Stimulated activated naive CD8-positive, alpha-beta T cell treated with anti-CD3 and anti-CD28 coated beads, Interleukin-15, amount 100 ng/mL, for 72 hours (primary cell): ENCODE measurements at places on chromosomes 11 and 22.

DNA sequence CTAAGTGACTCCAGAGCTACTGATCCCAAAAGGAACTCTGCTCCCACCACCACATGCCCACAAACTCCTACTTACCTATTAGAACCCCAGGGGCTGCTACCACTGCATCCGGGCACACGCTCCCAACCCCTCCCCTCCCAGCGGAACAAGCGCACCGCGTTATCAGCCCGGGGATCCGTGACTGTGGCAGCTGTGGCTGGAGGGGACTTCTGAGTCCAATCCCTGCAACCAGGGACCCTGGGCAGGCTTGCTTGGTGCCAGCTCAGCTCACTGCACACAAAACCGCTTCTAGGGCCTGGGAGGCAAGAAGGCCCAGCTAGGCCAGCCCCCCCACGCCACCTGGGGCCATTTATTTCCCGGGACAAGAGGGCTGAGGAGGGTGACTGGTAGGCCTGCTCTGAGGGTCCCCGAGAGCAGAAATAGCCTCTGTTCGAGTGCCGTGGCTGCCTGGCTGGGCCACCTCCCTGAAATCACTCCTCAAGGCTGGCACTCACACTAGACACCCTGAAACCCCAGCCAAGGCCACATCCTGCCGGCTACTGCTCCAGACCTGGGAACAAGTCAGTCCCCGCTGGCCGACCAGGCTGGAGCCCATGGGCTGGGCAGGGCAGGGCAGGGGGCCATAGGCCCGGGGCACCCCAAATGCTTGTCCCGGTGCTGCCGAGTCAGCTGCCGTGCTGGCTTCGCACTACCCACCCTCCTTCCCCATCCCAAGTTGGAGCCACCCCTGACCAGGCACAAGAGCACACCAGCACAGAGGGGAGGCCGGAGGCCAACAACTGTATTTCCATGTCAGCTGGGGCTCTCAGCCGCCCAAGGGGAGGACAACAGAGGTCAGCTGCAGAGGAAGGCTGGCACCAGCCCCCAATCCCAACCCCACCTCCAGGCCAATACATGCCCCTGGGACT, 1.9 kb upstream of the IFITM10 start:
- no peak for DNase-seq

DNA sequence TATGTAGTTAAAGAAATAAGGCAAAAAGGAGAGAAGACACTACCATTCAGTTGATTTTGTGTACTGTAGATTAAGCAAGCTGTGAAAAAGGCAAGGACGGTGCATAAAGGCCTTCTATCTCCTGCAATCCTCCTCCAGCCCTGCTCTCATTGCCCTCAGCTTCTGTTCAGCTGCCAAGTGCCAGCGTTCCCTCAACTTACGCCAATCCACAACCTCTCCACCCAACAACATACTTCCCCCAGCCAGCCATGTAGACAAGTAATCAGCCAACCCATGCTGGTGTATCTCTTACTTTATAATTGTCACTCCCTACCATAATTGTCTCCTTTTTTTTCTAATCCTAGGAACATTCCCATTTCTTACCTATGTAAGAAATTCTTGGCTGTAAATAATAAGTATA, 30.1 kb upstream of the ANO5 start:
- DNase-seq = no peak

DNA sequence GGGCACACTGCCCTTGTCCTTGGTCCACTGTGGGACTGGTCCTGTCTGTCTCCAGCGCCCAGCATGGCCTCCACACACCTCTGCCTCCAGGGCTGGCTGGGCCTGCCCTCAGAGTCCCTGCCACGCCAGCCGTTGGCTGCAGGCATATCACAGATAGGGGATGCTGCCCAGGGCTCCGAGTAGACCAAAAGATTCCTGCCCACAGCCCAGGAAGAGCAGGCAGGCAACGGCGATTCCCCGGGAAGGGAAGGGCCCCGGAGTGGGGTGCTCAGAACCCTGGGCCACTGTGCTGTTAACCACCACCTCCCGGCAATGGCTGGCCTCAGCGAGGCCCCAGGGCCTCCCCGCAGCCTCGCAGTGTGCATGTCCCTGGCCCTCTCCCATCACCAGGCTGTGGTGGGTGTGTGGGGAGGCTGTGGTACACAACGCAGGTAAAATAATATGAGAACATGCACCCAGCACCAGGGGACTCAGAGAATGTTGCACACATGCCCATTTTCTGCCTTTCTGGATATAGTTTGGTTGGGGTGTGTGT, 2.2 kb downstream of the IFITM5 start:
- peak; percentile 66 for DNase-seq

- no peak for DNase-seq
Measured at GRCh38 chr11:94809251-94809650, 41.1 kb downstream of the AMOTL1 start.

- no peak for DNase-seq
Measured at GRCh38 chr11:57230791-57231538, 6.1 kb downstream of the APLNR start.

DNA sequence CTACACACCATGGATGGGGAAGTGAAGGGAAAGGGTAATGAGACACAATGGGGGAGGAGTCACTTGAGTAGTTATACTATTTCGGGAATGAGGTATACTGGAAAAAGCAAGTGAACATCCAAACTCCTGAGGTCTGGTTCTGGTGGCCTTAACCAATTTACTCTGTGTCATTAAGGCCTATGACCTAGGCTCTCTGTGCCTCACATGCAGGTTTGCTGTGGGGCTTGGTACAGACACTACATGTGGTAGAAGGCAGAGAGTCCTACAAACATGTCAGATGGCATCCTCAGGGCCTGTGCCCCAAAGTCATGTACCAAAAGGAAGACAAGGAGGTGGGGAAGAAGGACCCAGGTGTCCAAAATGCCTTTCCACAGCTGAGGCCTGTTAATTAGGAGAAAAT, 98.9 kb downstream of the TRIM29 start:
- no peak for DNase-seq

GRCh38 chr22:49525801-49526535, 301.7 kb downstream of the BRD1 start:
- no peak for DNase-seq

DNA sequence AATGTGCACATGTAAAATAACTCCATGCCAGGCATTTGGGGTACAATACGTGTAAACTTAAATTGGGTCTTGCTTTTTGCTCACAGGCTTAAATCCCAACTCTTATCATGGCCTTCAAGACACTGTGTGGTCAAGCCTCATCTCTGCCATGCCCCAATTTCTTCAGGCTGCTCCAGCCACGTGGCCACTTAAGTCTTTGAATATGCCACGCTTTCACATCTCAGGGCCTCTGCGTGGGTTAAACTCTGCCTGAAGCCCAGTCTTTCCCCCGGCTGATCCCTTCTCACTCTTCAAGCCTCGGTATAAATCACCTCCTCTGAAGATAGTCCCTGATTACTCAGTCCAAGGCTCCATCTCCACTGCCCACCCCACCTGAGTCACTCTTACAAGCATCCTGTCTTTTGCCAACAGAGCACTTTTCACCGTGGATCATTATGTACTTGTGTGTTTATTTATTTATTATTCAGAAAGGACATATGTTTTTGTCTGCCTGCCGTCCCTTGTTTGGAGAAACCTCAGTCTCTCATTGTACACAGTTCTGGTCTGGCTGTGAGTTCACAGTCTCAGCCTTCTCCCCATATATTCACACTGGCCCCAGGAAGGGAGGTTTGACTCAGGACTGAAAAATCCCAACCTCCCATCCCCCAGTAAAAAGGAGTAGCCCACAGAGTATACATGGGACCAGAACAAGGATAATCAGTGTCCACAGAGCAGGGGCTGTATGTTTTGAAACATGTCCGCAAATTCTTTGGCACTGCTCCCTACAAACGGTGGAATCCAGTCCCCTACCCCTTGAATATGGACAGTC, 344.7 kb downstream of the MN1 start:
- DNase-seq = no peak

DNA sequence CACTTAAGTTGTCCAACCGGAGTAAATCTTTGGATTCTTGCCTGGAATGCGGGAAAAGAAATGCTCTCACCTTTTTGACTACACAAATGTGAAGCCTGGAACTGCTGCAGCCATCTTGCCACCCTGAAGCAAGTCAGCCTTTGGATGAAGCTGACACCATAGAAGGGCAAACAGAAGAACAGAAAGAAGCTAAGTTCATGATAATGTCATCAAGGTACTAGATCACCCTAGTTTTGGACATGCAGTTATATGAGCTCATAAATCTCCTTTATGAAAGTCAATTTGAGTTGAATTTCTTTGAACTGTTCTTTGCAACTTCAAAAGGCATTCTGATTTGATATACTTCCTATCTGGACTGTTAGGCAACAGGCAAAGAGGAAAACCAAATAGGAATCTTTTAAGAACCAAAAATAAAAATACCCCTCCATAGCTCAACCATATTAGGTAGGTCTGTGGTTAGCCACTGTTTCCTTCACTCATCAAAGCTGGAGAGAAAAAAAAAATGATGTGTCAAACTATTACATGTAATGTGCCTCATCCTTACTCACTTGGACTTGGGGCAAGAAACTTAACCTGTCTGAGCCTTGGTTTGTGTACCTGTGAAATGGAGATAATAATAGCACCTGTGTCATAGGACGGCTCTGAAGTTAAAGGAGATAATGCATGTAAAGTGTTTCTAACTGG, 91.9 kb downstream of the WT1 start:
- DNase-seq = no peak

DNA sequence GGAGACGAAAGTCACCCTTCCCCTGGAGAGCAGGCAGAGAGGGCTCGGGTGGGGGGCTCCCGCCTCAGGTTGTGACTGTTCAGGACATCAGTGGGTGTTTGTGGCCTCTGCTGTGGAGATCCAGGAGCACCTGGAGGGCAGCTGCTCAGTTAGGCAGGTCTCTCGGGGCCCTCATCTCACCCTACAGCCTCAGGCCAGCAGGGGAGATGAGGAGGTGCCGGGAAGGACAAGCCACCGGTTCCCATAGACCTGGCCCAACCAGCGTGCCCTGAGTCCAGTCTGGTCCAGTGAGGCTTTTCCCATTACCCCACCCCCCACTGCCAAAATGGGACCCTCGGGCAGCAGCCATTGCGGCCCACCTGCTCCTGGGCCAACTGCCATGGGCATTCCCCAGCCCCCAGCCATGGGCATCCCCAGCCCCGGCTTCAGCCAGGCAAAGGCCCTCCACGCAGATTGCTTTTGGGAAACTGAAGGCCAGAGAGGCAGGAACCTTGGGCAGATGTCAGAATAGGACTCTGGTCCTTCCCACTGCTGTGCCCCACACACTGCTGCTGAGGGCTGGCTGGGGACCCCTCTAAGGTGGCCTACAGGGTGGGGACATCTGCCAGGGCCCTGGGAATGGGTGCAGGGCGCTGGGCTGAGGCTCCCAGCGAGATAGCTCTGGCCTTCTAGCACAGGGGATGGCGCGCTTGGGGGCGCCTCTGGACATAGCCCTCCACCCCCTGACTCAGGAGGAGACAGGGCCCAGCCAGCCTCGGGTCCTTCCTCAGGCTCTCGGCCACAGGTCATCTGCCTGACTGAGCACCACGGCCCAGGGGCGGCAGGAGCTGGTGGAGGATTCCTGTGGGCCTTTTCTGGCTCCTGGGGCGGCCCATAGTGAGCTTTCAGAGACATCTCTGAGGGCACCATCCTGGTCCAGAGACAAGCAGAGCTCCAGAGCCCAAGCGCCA, 4.8 kb downstream of the PIM3 start:
- peak; percentile 19 for DNase-seq

GRCh38 chr11:127709960-127710359, 709.4 kb upstream of the KIRREL3 start:
- no peak for DNase-seq

GRCh38 chr11:67698247-67698646, 23.8 kb upstream of the ALDH3B2 start:
- DNase-seq = no peak

DNA sequence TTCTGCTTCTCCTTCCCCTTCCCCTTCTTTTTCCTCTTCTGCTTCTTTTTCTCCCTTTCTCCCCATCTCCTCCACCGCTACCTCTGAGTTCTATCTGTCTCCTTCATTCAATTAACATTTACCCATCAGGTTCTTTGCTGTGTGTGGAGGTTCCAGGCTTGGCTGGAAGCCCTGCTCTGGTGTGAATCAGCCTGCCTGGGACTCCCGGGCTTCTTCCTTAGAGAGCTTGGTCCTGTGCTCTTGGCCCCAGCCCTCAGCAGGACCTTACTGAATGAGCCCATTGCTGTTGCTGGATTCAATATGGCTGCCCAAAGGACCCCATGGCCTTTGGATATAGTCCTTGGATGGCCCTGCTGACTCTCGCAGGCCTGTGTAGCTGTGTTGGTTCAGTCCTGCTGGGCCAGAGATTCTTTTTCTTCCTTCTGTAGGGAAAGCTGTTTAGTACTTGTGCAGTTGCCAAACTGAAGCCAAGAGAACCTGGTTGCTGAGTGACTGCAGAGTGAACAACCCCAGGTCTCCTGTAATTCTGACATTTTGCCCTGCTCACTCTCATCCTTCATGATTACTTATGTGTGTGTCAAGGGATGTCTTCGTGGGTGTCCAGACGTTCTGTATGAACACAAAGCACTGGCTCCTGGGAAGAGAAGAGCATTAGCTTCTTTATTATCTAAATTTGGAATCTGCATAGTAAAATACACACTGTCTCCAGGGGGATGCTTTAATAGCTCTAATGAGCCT, 81.0 kb upstream of the ZBED5 start:
- no peak for DNase-seq
